ENCODE measurements at places on chromosomes 11 and 22. TPM values are rescaled to one million over a fixed set of nuclear protein-coding genes. Genes with fewer than 3 reads are reported as not detected.

The GRAP2 gene
- total RNA-seq: not detected

The ZNF74 gene
- 10.4 TPM for total RNA-seq

The FXYD6 gene
- not detected for total RNA-seq

The GGT1 gene
- 4.3 TPM for total RNA-seq

The PIK3IP1 gene
- total RNA-seq: 32.2 TPM

The VPS11 gene
- total RNA-seq: 31.9 TPM

The SCGB1C1 gene
- total RNA-seq: not detected
